ENCODE measurements at places on chromosomes 1 and 21.

- no peak for DNase-seq
These were observed 366.9 kb downstream of the TGFB2 start for GRCh38 chr1:218711884-218712674.

GRCh38 chr1:185358957-185359356, 41.9 kb upstream of the IVNS1ABP start:
- DNase-seq = no peak

DNA sequence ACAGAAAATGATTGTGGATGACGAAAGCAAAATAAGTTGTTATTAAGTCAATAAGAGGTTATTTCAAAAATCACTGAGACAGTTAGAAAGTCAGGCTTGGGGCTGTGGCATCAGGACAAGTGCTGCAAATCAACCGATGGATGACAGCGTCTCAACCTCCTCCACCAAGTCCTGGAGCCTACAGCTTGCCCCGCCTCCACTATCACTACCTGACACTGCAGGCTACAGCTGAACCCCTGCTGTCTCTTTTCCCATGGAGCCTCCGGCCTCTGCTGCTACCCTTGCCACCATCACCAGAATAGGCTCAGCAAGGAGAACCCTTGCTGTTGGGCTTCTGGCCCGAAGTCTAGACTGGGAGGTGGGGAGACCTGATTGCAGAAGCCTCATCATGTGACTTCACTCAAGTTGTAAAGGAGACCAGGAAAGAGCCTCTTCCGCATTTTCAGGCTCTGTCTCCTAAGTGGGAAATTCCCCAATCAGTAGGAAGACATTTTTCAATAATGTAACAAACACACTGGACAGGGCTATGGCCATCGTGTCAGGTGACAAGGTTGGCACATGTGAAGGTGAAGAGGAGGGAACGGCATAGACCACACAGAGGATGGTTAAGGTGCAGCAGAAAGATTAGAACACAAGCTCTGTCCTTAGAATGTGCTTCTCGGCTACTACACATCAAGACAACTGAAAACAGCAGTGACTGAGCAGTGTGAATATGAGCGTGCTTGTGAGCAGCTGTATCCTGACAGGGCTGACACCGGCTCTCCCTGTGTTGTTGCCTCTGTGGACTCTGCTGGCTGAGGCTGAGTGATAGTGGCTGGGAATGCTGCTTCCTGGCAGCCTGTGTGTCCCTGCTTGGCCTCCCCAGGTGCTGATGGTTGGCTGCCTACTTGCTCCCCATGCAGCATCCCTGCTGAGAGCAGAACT, 660.7 kb downstream of the PTPRU start:
- DNase-seq = no peak

GRCh38 chr1:236288620-236288976, 6.8 kb upstream of the ERO1B start:
- DNase-seq = no peak

DNA sequence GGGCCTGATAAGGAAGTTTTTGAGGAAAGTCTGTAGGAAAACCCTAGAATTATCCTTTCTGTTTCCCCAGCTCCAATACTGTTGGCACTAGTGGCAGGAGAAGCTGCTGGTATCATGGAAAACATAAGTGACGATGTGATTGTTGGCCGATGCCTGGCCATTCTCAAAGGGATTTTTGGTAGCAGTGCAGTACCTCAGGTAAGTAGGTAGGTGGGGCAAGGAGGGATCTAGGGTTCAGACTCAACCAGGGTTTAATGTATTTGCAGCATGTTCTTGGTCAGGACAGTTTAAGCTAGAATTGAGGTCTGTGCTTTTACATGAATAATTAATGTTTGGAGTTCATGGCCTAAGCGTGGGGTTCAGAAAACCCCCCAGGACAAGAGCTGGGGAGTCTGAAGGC, 62.1 kb downstream of the KDM1A start:
- DNase-seq = no peak

GRCh38 chr21:26967062-26967913, at the start of gene ADAMTS5:
ADAMTS5 (minus strand) TSS chr21:26967088; CDS start chr21:26966391, 697 bp downstream.
- DNase-seq = no peak

DNA sequence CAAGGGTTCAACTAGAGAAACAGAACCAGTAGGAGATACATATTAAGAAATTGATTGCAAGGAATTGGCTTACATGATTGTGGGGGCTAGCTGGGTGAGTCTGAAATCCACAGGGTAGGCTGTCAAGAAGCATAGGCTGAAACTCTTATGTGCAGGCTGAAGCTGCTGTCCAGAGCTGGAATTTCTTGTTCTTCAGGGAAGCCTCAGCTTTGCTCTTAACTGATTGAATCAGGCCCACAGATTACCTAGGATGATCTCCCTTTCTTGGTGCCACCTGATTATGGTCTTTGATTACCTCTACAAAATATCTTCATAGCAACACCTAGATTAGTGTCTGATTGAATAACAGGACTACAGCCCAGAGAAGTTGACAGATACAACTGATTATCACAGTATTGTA, 22.5 kb upstream of the FRRS1 start:
- DNase-seq = no peak

GRCh38 chr1:8641377-8641997, 176.0 kb downstream of the RERE start:
- no peak for DNase-seq

GRCh38 chr1:204257446-204257845, 43.7 kb upstream of the GOLT1A start:
- no peak for DNase-seq

- no peak for DNase-seq
These were observed 38.5 kb upstream of the RXRG start for GRCh38 chr1:165483412-165483811.

DNA sequence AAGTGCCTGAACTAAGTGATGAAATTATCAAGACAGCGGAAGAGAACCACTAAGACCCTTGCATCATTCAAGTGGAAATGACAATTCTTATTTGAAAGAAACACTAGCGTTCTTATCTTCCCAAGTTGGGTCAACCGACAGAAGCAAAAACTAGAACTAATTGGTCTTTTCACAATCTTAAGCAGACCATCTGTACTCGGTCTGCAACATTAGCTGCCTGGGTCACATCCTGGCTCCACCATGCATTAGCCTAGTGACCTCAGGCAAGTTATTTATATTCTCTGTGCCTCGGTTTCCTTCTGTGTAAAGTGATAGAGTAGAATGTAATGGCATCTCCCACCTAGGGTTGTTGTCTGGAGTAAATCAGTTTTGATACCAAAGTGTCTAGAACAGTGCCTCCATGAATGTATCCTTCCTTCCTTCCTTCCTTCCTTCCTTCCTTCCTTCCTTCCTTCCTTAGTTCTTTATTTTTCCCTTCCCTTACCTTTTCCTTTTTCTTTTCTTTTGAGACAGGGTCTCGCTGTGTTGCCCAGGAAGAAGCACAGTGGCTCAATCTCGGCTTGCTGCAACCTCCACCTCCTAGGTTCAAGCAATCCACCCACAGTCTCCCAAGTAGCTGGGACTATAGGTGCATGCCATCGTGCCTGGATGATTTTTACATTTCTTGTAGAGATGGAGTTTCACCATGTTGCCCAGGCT, 6.0 kb downstream of the COLGALT2 start:
- no peak for DNase-seq

GRCh38 chr1:231214918-231215680, 25.9 kb upstream of the GNPAT start:
- DNase-seq = no peak

DNA sequence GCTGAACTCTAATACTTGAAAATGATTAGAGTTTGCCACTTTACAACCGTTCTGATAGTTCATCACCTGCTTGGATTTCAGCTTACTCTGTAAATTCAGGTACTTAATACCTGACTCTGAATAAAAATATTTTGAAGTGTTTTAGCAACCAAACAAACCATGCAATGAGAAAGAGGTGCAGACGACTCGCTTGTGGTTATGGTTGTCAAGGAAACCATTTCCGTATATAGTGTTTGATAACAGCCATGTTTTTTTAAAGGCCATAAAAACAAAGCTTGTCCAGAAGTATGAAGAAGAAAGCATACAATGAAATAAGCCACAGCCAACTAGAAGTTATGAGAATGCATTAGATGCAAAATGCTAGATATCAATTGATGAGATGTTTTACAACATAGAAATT, 167.2 kb upstream of the HMCN1 start:
- DNase-seq = peak; percentile 82

DNA sequence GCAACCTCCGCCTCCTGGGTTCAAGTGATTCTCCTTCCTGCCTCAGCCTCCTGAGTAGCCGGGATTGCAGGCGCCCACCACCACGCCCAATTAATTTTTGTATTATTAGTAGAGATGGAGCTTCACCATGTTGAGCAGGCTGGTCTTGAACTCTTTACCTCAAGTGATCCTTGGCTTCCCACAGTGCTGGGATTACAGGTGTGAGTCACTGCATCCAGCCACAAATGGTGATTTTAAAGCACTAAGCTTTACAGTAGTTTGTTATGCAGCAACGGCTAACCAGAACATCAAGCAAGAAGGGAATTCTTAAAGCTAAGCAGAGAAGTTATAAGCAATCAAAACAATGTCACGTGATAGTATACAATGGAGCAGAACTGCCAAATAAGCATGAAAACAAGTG, 65.7 kb downstream of the NVL start:
- DNase-seq = no peak

GRCh38 chr1:173715538-173715844, 710 bp downstream of the KLHL20 start:
- DNase-seq = no peak

DNA sequence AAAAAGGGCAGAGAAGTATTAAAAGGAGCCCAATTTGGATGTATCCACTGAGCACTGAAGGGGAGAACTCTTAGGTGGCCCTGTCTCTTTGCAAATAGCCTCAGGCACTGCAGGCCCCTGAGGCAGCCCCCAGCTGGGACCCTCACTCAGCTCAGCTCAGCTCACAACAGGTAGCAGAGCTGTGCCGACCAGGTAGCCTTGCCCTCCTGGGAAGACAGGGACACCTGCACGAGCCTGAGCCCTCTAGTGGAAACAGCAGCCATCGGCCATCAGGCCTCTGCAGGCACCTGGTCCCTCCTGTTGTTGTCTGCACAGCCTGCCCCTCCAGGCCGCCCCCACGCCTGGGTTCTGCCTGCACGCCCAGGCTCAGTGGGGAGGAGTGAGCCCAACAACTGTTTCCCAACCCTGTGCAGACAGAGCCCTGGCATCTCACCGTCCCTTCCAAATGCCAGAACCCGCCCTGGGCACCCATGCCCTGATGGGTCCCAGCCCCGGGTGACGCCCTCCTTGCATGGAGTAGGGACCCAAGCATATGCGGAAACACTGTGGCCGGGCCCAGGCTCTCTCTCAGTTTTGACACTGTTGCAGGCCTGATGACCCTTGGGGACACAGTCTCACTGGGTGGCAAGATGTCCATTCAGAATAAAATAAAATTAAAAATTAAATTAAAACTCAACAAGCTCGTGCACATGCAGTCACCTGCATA, 60.0 kb upstream of the AJAP1 start:
- DNase-seq = no peak

GRCh38 chr1:56389813-56390212, 189.6 kb downstream of the PLPP3 start:
- no peak for DNase-seq

GRCh38 chr1:119291611-119292206, 76.9 kb upstream of the HAO2 start:
- DNase-seq = no peak

DNA sequence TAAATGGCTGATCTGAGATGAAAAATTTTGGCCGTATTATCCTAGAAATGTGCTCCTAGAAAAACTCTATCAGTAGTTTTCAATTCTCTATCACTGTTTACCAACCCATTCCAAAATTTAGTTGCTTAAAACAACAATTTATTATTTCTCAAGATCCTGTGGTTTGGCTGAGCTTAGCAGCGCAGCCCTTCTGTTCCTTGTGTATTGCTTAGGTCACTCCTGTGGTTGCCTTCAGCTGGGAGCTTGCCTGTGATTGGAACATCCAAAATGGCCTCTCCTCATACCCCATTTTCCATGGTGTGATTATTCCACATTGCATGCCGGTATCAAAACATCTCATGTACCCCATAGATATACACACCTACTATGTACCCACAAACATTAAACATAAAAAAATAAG, 22.8 kb upstream of the STUM start:
- DNase-seq = no peak

DNA sequence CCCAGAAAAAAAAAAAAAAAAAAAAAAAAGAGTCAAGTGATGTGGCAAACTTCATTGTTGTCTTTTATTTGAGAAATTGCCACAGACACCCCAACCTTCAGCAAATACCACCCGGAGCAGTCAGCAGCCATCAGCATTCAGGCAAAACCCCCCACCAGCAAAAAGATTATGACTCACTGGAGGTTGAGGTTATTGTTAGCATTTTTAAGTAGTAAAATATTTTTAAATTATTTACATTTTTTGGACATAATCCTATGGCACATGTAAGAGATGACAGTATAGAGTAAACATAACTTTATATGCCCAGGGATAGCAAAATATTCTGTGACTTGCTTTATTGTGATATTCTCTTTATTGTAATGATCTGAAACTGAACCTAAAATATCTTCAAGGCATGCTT, 95.6 kb downstream of the CENPF start:
- no peak for DNase-seq

DNA sequence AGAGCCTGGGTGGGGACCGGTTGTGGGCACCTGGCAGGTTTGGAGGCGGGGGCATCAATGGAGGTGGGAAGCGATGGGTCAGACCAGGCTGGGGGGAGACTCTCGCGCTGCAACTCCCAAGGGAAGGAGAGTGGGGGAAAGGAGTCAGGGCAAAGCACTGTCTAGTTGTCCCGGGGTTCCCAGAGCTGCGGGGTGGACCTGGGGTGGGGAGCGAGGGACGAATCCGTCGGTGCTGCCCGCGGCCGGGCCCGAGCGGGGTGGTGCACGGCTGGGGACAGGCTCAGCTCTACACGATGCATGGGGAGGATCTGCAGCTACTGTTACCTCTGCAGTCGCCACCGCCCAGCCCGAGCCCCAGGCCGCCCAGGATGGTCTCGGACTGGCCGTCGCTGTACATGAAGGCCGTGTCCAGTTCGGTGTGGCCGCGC, 427 bp downstream of the AKR7A2 start:
- DNase-seq = no peak

DNA sequence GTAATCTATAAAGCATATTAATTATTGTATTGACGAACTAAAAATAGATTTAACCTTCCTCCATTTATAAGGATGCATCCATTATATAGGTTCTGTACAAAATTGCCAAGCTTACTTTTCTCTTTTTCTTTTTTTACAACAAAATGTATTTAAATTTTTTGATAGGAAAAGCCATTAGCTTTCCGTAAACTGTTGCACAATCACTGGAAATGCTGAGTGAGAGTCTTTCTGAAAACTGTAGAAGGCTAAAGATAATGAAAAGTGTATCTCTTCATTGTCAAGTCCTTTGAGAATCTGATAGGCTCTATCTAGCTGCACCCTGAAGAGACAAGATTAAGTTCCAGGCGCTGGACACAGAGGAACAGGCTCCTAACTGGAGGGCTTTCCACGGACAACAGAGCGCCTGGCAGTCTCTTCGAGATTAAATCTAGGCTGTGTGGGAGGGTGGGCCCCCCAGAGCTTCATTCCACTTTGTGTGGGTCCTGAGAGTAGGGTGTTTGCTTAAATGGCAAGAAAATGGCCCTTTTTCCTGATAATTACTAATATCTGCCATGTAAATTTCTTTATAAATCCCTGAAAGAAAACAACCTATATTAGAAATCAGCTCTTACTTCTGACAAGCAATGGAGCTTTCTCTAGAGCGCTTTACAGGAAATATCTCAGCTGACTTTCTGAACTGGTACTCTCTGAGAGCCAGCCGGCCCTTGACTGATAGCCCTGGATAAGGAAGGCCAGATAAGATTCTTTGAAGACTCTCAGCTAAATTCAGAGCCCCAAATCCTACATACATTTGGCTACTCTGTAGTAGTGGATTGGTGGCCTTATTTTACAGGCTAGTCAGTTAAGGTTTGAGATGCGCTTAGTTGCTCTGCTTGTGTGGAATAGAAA, 108.3 kb downstream of the FMN2 start:
- DNase-seq = no peak
